ENCODE measurements at places on chromosomes 12 and 14. TPM values are rescaled to one million over a fixed set of nuclear protein-coding genes. Genes with fewer than 3 reads are reported as not detected.

Gene SCN8A
- 7.6 TPM for total RNA-seq

Gene NUP107
- 27.9 TPM for total RNA-seq

DNA sequence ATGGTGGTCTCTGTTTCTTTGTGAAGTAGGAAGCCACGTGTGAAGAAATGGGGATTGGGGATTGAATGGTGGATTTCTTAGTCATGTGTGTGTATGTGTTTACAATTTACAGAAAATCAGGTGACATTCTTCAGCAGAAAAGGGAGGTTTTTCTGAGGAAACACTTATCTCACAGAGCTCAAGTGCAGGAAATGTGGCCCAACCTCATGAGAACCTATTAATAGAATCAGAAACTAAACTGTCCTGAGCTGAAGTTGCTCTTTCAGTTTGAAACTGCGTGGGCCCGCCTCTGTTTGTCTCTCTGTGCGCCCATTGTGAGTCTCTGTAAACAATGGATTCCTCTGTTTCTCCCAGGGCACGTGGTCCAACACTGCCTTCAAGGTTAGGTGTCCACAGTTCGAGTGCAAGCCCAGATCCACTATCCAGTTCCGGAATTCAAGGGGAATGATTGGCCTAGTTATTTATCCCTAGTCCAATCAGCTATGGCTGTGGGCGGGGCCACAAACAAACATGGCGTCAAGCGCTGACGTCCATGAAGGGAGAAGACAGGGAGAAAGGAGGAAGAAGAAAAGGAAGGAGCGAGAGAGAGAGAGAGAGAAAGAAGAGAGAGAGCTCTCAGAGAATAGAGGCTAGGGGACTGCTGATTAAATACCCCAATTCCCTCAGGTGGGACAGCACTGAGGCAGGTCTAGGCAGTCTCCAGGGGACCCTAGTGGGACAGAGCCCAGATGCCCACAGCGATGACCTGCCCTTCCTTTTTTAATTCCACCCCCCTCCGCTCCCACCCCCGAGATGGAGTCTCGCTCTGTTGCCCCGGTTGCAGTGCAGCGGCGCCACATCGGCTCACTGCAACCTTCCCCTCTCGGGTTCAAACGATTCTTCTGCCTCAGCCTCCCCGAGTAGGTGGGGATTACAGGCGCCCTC, 31.4 kb upstream of the C12orf76 start:
- H3K27me3 ChIP-seq, result no peaks in the 10 kb centered on the region
- H3K4me3 ChIP-seq, result no peak overlapping the region
- H3K27ac ChIP-seq, result no peak overlapping the region
- no peak for DNase-seq
- H3K4me1 ChIP-seq, result no peaks in the 10 kb centered on the region
- no peaks in the 10 kb centered on the region for H3K36me3 ChIP-seq

Gene BHLHE41
- total RNA-seq, result 11.3 TPM

- no peaks in the 10 kb centered on the region for H3K36me3 ChIP-seq
- H3K27me3 ChIP-seq, result no peaks in the 10 kb centered on the region
- no peak within 1 kb of the TSS for H3K4me3 ChIP-seq
- H3K4me1 ChIP-seq, result no peaks in the 10 kb centered on the region
Observed at GRCh38 chr12:80443974-80444666, at the start of gene PTPRQ. Gene PTPRQ (plus strand): TSS chr12:80444235. CDS start chr12:80444346, 111 bp downstream.

DNA sequence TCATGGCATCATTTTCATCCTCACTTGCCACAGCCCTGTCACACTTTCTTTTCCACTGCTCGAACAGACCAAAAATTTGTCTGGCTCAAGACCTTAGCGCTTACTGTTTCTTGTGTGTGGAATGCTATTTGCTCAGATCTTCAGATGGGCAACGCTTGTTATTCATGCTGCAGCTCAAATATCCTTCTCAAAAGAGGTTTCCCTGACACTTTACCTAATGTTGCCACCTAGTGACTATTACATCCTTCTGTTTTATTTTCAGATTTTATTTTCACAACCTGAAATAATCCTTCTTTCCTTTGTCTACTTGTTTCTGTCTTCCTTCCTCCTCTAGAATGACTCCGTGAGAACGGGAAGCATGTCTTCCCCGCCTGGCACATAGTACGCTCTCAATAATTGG, 5.6 kb downstream of the FBXO33 start:
- H3K27me3 ChIP-seq, result no peaks in the 10 kb centered on the region
- H3K27ac ChIP-seq, result no peak overlapping the region
- H3K36me3 ChIP-seq, result no peaks in the 10 kb centered on the region
- DNase-seq, result no peak
- no peak overlapping the region for H3K4me3 ChIP-seq

- H3K27ac ChIP-seq, result no peak overlapping the region
- no peaks in the 10 kb centered on the region for H3K27me3 ChIP-seq
- no peaks in the 10 kb centered on the region for H3K36me3 ChIP-seq
- no peak overlapping the region for H3K4me3 ChIP-seq
Observed at GRCh38 chr12:88411689-88412088, 168.6 kb downstream of the KITLG start.

Gene ARID2
- total RNA-seq, result 29.5 TPM

GRCh38 chr12:132596016-132596415, 14.4 kb downstream of the LRCOL1 start:
- H3K4me3 ChIP-seq, result no peak overlapping the region
- H3K4me1 ChIP-seq, result peaks cover 4% of the 10 kb centered on the region
- no peak for DNase-seq
- no peaks in the 10 kb centered on the region for H3K27me3 ChIP-seq
- H3K27ac ChIP-seq, result no peak overlapping the region

Gene GPRC5D
- total RNA-seq, result not detected
